ENCODE measurements at places on chromosomes 16 and 17. TPM values are rescaled to one million over a fixed set of nuclear protein-coding genes. Genes with fewer than 3 reads are reported as not detected.
A peak's percentile ranks its signal among the peaks of the same experiment; 100 is the strongest.

Gene HOXB8
- total RNA-seq = 14.9 TPM

DNA sequence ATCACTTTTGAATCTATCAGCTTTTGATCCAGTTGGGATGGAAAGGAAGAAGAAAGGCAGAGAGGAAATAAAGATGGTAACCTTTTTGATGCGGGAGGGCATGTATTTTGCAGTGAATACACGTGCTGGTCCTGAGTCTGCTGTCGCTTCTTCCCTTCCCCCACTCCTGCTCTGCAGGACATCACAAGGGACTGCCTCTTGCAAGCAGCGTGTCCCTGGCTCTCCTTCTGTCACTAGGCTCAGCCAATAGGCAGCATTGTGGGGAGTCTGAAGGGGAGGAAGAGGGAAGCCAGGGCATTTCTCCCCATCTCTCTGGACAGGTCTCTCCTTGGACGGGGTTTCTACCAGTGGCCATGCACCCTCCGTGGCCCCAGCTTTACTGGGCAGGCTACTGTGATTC is 15.7 kb upstream of the WFDC1 start:
- DNase-seq = no peak

DNA sequence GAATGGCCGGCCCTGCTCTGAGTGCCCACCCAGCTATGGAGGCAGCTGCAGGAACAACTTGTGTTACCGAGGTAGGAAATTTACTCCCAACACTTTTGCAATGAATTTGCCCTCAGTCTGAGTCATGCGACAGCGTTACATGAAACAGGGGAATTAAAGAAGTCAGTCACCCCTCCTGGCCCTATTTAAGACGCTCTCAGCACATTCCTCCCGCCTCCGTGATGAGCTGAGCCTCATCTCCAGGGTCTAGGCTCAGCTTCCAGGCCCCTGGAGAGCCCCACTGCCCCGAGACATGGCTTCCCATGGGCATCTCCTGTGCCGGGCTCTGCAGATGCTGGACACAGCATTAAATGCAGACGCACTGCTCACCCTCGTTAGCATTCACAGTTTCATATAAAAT is 35.0 kb downstream of the CRISPLD2 start:
- DNase-seq = no peak

DNA sequence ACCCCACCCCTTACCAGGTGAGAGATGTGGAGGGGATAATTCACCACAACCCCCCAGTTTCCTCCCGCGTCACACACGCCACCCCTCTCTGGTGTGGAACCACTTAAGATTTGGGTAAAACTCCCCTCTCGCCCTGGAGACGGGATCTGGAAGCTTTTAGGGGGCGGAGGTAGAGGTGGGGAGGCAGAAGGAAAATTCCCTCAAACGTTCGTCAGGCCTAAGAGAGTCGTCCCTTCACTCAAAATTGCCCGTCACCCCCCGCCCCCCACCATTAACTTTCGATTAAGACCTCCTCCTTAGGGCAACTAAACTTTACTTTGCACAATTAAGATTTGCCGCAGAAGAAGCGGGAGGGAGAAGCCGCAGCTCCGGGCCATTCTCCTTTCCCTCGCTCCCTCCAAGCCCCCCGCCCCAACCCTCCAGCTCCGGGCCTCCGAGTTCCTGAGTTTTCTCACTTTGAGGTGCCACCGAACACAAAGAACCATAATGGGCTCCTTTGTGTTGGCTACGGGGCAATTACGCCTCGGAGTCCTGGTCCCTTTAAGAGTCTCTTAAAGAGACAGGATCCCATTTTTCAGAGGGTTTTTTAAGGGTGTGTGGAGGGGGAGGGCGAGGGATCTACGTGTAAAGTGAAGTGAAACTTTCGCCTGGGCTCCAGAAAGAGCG is 985 bp upstream of the FZD2 start:
- DNase-seq = peak; percentile 69

GRCh38 chr16:9978160-9978725 is 204.0 kb downstream of the GRIN2A start:
- DNase-seq = no peak

DNA sequence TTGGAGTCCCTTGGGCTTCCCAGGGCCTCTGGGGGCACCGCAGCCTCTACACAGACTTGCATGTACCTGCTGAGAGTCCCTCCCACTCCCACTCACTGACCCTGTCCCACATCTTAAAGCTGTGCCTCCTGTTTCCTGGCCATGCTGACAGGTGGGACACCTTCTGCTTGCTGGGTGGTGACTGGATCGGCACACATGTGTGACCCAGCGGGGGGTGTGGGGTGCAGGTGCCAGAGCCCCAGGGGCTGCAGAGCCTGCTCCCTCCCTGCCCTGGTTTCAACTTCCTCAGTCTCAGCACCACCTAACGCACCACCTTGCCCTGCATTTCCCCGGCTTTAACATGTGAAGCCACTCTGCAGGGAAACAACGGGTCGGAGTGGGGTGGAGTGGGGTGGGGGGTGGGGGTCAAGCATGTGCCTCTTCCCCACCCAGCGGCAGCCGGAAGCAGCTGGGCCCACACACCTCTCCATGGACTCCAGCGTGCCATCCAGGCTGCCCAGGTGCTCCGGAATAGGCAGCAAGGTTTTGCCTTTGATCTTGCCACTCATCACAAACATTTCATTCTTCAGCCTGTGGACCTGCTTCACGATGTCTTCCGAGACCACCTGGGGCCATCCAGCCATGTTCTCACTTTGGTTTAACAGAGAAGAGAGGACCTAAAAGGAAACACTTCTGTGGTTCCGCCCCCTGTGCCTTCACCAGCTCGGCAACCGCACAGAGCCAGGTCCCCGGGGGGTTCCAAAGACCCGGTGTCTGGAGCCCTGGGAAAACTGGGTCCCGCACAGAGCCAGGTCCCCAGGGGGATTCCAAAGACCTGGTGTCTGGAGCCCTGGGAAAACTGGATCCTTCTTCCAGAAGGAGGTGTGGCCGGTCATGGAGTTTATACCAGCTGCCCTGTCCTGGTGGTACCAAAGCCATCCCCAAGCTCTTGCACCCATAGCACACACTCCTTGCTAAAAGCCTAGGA is 4.7 kb downstream of the DNAH17 start:
- no peak for DNase-seq

- DNase-seq = no peak
Measured at GRCh38 chr17:21283482-21284318, 811 bp upstream of the MAP2K3 start.

- no peak for DNase-seq
Measured at GRCh38 chr17:4309897-4310296, 46.1 kb upstream of the ANKFY1 start.

DNA sequence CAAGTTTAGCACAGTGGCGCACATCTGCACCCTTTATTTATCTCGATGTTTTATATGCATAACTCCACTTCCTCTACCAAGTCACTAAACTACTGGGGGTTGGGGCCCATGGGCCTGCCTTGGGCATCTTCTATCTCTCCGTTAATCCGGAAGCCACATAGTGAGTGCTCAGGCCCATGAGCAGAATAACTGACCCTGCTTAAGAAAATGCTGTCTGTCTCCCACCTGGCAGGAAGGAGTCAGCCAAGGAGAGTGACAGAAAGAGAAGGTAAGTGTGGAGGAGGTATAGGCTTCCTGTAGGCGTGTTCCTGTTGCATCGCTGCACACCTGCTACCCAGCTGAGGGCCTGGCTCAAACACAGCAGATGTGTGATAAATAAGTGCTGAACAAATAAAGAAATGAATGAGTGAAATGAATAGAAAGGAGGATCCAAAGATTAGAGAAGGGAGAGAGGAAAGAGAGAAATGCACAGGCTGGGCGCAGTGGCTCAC is 320.1 kb downstream of the SLC39A11 start:
- no peak for DNase-seq

All from K562 (cell line).